Activated gamma-delta T cell treated with anti-CD3 and anti-CD28 coated beads, Interleukin-2, amount 50 U/mL, for 16 hours (primary cell): ENCODE measurements at places on chromosomes 3 and 15.

- no peak for DNase-seq
Measured at GRCh38 chr3:71070497-71071463, 512.7 kb downstream of the FOXP1 start.

- DNase-seq = no peak
Measured at GRCh38 chr3:80734483-80734882, 966.7 kb upstream of the ROBO1 start.

DNA sequence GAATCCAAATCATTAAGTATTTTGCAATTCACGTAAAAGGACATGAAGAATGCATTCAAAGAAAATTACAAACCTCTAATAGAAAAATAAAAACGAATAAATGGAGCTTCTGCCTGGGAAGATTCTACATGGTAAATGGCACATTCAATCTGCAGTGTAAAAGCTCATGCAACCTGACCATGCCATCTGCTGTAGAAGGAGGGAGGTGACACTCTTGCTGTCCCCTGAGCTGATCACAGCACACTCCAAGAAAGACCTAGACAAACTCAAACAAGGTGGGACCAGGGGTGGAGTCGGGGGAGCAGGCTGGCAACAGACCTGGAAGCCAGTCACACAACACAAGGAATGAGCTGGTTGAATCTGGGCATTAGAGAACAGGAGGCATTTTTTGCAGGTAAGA is 101.8 kb downstream of the BDH1 start:
- no peak for DNase-seq

- no peak for DNase-seq
Measured at GRCh38 chr15:73918784-73919183, 7.5 kb upstream of the LOXL1 start.

GRCh38 chr3:67048067-67048714 is 50.1 kb downstream of the KBTBD8 start:
- DNase-seq = no peak

- no peak for DNase-seq
Measured at GRCh38 chr3:132721479-132722164, 587 bp downstream of the NPHP3 start.

DNA sequence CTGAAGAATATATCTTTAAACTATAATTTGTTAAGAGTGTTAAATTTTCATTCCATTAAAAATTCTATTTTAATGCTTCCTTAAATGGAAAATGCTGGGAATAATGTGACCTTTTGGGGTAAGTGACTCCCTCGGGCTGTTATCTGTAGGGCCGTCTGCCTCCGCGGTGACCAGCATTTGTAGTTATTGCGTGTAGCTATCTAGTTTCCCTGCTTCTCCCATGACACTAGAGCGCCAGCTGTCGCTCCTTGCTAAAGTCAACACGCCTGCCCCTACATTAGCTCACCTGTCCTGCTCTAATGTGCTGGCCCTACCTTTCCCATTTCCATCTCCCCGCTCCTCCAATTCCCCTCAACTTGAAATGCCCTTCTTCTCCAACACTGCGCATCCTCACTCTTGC is 12.4 kb upstream of the CHRM5 start:
- DNase-seq = no peak

DNA sequence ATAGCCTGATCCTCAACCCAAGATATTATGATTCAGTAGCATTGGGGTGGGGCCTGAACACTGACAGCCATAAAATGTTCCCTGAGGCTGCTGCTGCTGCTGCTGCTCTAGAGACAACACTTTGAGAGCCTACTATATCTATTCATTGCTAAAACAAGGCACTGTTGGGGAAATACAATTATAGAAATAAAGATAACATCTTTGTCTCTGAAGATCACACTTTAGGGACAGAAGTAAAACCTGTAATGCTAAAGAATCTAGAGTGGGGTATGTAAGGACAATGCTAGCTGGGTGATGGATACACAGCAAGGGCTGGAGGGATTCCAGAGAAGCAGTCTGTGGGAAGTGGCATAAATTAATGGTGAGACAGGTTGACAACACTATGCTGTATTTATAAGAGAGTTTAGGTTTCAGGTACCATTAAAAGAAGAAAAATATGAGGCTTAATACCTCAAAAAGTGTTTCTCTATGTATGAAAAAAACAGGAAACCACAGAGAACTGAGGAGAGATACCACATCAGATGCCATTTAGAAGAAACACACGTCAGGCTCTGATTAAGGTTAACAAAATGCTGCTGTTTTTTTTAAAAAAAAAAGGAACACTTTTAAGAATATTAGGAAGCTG is 115.9 kb downstream of the CBLB start:
- DNase-seq = no peak

GRCh38 chr15:99983886-99984286 is 250.6 kb upstream of the LYSMD4 start:
- DNase-seq = no peak

GRCh38 chr3:127812151-127812550 is 10.2 kb downstream of the MGLL start:
- no peak for DNase-seq
